ENCODE measurements at places on chromosomes 1 and 21.

DNA sequence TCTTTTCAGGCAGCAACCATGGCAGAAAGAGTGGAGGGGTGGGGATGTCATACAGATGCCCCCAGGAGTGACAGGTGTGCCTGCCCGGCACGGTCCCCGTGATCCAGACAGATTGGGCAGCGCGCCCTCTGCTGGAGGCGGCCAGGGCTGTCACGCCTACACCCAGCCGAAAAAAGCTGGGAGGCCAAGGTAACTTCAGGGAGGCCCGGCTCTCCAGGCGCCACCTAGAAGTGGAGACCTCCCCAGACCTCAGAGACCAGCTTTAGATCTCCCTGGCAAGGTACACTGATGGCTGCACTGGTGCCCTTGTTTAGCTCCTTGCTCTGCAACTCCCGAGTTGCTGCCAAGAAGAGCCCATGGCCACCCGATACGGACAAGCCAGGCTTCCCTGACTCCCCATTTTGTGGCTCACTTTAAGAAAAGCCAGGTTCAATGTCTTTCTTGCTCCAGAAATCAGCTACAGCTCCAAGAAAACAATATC lies 6.6 kb downstream of the GOLT1A start:
- DNase-seq: peak; percentile 78

DNA sequence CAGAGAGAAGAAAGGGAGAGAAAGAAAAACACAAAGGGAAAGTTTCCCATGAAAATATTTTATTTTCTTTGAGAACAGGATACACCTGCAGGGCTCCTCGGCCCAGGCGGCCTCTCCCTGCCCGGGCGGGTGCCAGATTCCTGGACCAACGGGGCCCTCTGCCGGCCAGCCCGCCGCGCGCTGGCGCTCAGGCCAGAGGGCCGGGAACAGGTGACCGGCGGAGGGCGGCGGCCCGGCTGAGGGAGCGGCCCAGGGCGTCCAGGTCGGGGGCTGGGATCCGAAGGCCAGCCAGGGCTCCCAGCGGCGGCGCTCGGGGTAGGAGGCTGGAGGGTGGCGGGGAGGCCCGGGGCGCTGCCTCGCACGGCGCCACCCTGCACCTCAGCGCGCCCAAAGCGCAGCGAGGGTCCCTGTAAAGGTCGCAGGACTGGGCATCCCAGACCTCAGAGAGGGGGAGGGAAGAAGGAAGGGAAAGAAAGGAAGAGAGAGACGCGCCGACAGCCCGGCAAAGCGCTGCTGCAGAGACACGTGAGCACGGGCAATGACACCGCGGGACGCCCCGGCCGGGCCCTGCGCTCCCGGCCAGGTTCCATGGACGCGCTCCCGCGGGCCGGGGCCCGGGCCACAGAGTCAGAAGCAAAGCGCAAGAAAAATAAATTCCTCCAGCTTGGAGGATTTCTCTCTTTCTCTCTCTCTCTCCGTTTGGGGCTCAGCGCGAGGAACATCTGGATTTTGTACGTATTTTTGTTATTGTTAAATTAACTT lies 927 bp downstream of the WNT9A start:
- DNase-seq: peak; percentile 95

GRCh38 chr1:33460144-33460543 lies 12.3 kb upstream of the ZSCAN20 start:
- DNase-seq: no peak

DNA sequence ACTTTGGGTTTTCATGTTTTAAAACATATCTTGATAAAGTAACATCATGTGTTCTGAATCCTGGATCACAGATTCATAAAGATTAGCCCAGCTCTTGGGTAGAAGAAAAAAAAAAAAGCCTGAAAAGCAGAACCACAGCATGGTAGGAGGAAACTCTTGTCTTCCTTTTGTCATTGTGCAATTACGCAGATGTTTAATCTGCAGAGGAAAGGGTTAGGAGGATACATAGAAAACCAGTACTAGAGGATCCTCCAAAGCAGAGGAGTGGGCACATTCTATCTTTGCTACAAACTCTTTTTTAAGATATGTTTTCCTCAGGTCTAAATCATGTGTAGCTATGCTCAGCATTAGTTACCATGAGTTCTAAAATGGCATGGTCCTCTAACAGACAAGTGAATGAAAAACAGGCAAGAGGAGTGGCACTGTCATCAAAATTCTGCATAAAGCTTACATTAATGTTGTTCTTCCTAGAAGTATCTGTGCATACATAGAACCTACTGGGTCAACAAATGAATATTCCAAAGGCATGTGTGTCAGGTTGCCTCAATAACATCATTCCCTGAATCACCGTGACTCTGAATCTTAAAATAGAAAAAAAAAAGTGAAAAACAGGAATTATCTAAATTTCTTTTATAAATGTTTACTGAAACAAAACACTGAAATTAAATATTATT lies 107.0 kb downstream of the NME7 start:
- DNase-seq: no peak

DNA sequence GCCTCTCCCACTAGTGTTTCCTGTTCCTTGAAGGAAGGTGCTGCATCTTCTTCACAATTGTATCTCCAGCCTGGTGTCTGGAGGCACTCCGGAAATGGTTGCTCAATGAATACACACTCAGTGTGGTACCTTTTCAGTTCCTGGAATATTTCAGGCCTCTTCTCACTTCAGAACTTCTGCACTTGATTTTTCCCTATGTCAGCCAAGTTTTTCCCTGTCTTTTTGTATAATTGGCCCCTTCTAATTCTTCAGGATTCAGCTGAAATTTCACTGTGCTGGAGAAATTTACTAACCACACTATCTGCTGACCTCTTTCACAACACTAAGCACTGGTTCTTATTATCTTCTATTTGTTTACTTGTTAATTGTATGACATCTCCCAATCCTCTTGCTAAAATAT lies 61.2 kb upstream of the MAP10 start:
- DNase-seq: no peak

GRCh38 chr1:39695016-39695415 lies 3.8 kb upstream of the HPCAL4 start:
- DNase-seq: no peak

DNA sequence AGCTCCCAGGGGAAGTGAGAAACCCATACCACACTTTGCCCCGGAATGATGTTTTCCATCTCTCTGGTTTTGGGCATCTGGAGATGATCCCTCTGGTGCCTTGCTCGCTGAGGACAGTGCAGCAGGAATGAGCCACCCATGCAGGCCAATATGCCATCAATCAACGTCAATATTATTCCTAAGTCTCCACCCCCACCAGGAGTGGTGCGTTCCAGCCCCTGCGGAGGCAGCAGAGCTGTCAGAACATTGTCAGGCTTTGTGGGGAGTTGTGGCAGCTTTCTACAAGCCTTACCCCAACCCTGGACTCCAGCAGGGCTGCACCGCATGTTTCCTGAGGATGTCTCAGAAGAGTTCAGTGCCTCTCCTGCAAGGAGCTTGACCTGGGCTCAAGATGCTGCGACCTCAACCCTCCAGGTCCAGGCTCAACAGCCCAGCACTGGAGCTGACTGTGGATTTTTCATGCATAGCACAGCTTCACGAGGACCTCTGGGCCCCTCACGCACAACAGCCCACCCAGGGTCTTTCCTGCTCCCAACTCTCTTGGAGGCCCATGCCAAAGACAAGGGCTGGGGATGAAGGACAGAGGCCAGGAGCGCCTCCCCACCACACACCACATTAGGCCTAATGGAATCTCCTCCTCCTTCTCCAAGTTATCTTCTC lies 67.5 kb downstream of the PSMG1 start:
- no peak for DNase-seq

GRCh38 chr21:45545691-45546531 lies 3.7 kb upstream of the SLC19A1 start:
- no peak for DNase-seq

DNA sequence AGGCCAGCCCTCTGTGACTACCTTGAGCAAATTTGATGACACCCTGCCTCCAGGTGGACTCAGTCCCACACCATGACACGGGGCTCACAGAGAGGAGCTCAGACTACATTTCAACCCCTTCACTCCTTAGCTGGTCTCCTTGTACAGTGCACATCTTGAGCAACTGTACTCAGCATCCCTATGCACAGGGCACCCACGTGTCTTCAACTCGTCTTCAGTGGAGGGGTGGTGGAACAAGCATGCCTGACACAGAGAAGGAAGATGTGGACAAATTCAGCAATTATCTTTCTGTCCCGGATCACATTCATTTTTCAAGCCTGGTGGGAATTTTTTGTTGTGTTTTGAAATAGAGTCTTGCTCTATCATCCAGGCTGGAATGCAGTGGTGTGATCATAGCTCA lies 213.7 kb downstream of the KAZN start:
- DNase-seq: no peak

GRCh38 chr1:61253912-61254633 lies 171.7 kb downstream of the NFIA start:
- DNase-seq: no peak

GRCh38 chr1:41322101-41322661 lies 39.1 kb upstream of the FOXO6 start:
- DNase-seq: no peak

DNA sequence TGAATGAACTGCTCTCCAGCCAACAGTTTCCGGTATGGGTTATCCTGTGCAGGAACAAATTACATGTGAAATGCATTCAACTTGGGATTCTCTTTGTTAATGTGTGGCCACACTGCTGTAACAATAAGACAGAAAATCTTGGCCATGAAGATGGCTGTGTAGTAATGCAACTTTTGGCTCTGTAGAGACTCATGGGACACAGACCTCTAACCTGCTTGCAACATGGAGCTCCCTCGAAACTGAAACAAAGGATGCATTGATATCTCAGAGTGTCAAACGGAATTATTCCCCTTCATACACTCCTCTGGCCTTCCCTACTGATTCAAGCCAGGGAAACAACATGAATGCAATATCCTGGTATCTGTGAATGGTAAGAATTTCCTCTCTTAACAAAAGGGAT lies 559.3 kb upstream of the ZRANB2 start:
- no peak for DNase-seq

- DNase-seq: no peak
Observed at GRCh38 chr1:41859686-41860085, 59.0 kb downstream of the HIVEP3 start.

DNA sequence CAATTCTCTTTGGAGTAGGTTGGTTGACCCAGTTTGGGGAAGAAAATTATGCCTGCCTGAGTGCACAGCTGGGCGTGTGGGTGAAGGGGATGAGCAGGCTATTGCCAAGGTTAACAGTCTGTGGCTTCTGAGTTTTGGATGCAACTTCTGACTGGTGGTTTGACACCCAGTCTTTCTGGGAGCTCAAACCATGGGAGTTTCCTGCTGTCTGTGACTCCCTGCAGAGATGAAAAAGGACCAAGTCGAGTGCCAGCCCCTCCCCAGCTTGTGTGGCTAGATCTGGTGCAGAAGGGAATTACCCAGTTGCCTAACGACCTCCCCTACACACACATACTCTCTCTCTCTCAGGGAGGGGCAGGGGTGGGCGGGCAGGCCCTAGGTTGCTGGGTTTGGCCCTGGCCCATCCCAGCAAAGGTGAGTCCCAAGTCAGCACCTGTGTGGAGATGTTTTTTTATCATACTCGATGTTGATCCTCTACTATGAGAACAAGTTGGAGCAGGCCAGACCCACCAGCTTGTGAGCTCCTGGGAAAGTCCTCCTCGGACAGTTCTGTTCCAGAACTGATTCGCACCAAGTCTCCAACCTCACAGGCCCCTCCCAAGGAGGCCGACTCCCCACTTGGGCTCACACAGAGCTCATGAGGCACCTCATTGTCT lies 28.2 kb downstream of the PKP1 start:
- DNase-seq: no peak

GRCh38 chr1:219215477-219215876 lies 41.8 kb downstream of the LYPLAL1 start:
- no peak for DNase-seq

- DNase-seq: no peak
Observed at GRCh38 chr1:159089184-159089791, 12.7 kb upstream of the AIM2 start.

GRCh38 chr21:27085387-27085786 lies 118.5 kb upstream of the ADAMTS5 start:
- no peak for DNase-seq

DNA sequence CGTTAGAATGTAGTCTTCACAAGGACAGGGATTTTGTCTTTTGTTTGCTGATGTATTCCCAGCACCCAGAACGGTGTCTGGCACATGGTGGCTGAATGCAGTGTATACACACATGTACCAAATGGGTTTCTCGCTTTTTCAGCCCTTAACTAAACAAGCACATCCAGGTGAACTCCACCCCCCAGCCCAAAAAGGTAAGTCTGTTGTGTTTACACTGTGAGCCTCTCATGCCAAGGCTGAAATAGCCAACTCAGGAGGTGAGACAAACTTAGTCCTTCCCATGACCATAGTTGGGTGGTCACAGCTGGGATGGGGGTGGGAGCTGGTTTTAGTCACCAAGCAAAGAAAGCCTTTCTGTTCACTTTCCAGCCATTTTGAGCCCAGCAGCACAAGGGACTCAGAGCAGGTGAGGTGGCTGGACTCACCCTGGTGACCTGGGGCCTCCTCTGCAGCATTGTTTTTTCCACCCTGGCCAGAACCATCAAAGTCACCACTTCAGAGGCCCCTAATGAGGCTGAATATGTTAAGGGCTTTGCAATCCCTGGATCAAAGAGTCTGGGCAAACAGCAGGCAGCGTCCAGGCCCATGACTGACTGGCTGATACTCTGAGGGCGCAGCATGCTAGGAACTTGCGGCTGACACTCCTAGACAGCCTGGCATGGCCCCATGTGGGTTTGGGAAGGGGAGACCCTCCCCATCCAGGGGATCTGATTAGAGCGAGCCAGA lies 8.7 kb downstream of the TENT5B start:
- DNase-seq: no peak

- DNase-seq: no peak
Observed at GRCh38 chr1:61844006-61844405, 101.7 kb downstream of the PATJ start.

GRCh38 chr21:43855955-43856354 lies 9.1 kb upstream of the AGPAT3 start:
- no peak for DNase-seq

DNA sequence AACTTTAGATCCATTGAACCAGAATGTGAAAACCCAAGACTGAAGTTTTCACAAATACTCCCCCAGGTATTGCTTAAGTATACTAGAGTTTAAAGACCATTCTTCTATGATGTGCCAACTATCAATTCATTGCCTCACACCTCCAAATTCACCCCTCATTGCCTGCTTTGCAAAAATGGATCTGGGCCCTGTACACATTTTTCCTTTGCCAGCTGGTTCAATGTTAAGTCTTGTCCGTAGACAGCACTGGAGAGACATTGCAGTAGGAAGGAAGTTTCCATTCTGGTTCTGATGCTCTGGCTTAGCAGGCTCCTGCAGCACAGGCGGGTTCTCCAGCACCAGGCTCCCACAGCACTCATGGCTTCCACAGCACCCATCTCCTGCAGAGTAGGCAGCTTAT lies 130.0 kb downstream of the PROX1 start:
- DNase-seq: no peak

- peak; percentile 6 for DNase-seq
Observed at GRCh38 chr1:51331206-51332100, 1.1 kb upstream of the TTC39A start.

- no peak for DNase-seq
Observed at GRCh38 chr1:208227366-208227765, 16.8 kb downstream of the PLXNA2 start.

- DNase-seq: peak; percentile 71
Observed at GRCh38 chr1:55215194-55216021, at the start of gene USP24. USP24 (minus strand) TSS chr1:55215364; CDS start chr1:55215113, 251 bp downstream.

GRCh38 chr1:67586596-67586995 lies 98.4 kb upstream of the GADD45A start:
- no peak for DNase-seq

GRCh38 chr21:26965907-26966581 lies 844 bp downstream of the ADAMTS5 start:
- no peak for DNase-seq

GRCh38 chr1:24363994-24364393 lies 44.8 kb downstream of the GRHL3 start:
- no peak for DNase-seq
